ENCODE measurements at places on chromosomes 4 and X. TPM values are rescaled to one million over a fixed set of nuclear protein-coding genes. Genes with fewer than 3 reads are reported as not detected.

Gene SOD3
- not detected for total RNA-seq

DNA sequence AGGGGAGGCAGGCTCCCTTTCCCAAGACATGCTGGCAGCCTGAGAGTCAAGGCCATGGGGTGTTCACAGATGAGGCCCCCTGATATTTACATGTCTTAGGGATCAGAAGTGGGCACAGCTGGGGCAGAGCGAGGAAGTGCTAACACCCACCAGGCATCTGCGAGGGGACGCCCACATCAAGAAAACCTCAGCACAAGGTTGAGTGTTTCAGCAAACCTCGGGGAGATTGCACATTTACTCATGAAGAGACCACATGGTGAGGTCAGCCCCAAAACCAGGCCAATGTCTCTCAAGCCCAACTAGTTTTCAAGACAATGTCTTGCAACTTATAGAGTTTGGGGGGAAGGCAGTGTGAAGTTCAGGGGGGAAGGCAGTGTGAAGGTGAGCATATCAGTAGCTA, 55.2 kb downstream of the CLNK start:
- peak; percentile 4 for DNase-seq

- no peak for DNase-seq
These were observed 32.4 kb upstream of the PDLIM3 start for GRCh38 chr4:185567381-185568376.

Gene HSFX3
- total RNA-seq: not detected

Gene SHROOM3
- 0.63 TPM for total RNA-seq

Gene LONRF3
- 17.4 TPM for total RNA-seq

DNA sequence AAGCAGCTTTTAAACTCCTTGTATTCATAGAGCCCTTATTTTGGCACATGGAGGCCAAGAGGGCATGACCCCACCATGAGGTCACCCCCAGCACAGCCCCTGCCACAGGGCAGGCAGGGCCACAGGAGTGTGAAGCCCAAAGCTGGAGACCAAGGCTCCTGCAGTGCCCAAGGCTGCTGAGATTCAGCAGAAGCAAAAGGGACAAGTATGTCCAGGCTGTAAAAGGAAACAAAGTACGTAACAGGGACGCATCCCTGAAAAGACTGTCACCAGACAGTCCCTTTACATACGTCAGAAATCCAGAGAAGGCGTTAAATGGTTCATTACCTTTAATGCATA, 18.9 kb downstream of the GAK start:
- DNase-seq: no peak

Gene L1CAM
- 0.98 TPM for total RNA-seq

Gene CXorf51B
- not detected for total RNA-seq

- DNase-seq: no peak
These were observed 10.1 kb downstream of the SULT1B1 start for GRCh38 chr4:69750346-69750745.

GRCh38 chr4:155889031-155889793, 14.3 kb upstream of the TDO2 start:
- DNase-seq: no peak

DNA sequence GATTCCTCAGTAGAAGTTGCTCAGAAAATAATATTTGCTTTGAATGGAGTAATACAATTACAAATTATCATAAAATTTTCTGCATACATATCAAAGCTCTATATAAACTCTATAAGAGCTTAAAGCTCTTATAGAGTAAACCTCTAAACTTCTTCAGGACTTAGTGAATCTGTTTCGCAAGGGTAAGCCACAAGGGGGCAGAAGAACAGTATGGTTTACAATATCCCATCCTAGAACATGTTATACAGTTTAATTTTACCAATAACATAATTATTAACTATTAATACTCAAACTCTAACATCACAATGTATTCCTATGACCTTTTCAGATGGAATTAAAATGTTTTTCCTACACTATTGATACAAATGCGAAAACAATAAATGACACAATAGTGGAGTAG, 33.8 kb upstream of the SPANXN1 start:
- DNase-seq: no peak

Data from natural killer cell (primary cell).